ACHN (cell line): ENCODE measurements at places on chromosomes 12 and 14.

GRCh38 chr12:114684098-114684869 lies at the start of gene TBX3:
Gene TBX3 (minus strand): TSS chr12:114684175. CDS start chr12:114683200, 975 bp downstream.
- DNase-seq = peak; percentile 94

DNA sequence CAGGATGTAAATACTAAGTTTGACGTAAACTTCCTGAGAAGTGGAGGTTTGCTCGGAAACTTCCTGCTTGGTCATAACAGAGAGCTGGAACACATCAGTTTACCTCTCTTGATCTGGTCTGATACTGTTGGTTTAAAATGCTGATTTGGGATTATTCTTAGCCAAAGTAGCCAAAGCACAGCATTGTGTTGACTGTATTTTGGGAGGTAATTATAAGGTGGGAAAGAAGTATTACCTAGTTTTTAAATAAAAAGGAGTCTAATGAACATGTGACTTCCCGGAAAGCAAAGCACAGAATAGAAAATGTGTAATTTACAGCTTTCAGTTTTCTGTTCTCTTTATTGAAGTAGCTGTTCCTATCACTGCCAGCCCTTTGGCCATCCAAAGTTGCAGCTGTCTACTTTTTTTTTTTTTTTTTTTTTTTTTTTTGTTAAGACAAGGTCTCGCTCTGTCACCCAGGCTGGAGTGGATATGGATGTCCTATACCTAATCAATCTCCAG lies 52.2 kb upstream of the SRP54 start:
- DNase-seq = no peak

DNA sequence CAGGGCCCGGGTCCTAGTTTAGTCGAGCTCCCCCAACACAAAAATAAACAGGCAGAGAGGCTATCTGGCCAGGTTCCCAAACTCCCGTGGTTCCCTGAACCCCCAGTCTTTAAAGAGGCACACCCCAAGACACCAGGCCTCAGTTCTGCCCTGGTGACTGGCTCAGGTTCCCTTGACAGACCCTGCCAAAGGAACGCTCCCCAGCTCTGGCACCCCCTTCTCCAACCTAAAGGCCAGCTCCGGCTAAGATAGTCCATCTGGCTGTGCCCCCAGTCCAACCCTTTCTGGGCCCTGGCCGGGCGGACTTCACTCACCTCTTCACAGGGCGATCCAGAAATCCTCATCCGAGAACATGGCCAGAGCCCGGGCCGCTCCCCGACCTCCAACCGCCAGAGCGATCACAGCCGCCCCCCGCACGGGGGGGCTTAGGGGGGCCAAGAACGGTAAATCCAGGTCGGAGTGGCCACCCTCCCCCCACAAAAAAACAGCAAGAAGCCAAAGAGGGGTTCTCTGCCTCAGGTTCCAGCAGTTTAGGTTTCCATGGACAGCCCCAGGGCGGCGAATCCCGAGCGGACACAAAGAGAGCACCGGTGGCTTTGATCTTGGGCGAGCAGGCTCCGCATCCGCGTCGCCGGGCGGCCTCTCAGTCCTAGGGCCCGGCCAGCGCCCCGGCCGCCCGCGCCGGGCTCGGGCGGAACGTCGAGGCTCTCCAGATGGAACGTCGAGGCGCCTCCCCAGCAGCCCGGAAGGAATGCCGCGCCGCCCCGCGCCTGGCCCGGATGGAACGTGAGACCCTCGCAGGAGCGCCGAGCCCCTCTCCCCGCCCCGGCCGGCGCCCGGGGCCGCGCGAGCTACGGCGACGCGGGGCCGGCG lies 1.1 kb downstream of the KMT2D start:
- peak; percentile 47 for DNase-seq

- peak; percentile 58 for DNase-seq
Observed at GRCh38 chr14:51093371-51094281, 1.3 kb downstream of the TRIM9 start.

- DNase-seq = peak; percentile 50
Observed at GRCh38 chr12:46342562-46343033, 30.0 kb downstream of the SLC38A2 start.

GRCh38 chr14:22583994-22584393 lies 5.0 kb downstream of the DAD1 start:
- DNase-seq = no peak

DNA sequence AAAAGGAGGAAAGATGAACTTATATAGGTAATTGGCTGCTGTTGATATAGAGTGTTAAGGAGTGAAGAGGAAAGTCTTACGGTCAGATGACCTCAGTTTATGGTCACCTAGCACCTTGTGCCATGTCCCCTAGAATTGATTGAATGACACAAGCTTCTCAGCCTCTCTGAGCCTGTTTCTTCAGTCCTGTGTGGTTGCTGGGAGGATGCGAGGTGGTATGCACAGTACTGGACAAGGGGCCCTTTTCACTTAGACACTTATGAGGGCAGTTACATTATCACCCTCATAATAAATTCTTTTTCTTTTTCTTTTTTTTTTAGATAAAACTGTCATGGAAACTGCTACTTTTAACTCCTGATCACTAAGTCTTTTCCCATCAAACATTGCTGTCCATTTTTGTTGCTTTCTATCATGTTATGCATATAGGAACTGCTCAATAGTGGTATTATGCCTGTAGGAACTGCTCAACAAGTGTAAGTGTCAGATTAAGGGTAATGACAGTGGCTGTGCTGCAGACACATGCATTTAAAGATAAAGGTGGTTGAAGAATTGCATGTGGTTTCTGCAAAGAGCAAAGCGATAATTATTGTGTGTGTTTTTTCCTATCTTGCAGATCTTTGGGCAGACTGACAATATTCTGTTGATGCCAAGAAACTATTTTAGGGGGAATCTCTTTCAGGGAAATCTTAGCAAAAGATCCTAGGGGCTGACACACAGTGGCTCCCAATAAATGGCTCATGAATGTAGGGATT lies 11.6 kb downstream of the ANO6 start:
- no peak for DNase-seq

DNA sequence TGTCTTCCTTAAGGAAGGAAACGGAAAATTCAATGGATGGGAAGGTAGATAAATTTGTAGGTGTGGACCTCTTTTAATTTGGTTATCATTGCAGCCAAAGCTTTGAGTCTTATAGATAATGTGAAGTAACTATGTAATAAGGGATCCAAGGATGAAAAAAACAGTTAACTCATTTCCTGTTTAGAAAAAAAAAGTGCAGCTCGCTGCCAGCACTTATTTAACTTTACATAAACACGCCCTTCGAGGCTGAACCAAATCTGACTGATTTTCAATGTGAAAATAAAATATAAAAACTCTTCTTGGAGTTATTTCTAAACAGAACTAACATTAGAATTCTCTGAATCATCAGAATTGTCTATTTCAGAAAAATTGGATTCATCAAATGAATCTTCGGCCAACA lies 7.0 kb downstream of the NUBPL start:
- no peak for DNase-seq

DNA sequence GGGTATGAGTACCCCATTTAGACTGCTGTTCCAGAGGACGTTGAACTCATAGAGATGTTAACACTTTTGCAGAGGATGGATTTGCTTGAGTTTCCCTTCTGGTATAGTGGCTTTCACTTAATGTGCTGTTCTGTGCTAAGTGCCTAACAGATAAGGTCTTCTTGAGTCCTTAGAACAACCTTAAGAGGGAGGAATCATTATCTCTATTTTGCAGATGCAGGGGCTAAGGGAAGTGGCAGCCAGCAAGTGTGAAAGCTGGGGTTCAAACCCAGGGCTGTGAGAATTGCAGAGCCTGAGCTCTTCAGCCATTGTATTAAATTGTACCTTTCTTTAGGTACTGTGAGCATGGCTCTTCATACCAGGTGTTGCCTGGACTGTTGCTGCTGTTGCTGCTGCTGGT lies 122.1 kb upstream of the NRXN3 start:
- no peak for DNase-seq

- no peak for DNase-seq
Observed at GRCh38 chr14:20624495-20625070, 16.9 kb downstream of the OR6S1 start.

DNA sequence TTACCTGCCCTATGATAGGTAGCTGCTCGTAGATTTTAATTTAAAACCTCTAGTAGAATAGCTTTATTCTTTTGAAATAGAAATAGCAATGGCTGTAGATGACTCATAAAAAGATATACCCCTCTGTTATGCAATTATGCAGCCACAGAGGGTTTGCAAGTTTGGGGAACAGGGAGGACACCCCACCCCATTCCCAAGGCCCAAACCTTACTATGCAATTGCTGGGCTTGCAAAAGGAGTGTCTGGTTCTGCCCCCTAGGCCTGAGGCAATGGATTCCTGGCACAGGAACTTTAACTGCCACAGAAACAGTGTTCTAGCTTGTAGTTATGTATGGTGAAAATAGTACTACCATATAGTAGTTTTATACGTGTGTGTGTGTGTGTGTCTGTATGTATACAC lies 403.3 kb downstream of the ADAMTS20 start:
- DNase-seq = no peak

GRCh38 chr14:93163564-93163963 lies 21.1 kb downstream of the MOAP1 start:
- no peak for DNase-seq

DNA sequence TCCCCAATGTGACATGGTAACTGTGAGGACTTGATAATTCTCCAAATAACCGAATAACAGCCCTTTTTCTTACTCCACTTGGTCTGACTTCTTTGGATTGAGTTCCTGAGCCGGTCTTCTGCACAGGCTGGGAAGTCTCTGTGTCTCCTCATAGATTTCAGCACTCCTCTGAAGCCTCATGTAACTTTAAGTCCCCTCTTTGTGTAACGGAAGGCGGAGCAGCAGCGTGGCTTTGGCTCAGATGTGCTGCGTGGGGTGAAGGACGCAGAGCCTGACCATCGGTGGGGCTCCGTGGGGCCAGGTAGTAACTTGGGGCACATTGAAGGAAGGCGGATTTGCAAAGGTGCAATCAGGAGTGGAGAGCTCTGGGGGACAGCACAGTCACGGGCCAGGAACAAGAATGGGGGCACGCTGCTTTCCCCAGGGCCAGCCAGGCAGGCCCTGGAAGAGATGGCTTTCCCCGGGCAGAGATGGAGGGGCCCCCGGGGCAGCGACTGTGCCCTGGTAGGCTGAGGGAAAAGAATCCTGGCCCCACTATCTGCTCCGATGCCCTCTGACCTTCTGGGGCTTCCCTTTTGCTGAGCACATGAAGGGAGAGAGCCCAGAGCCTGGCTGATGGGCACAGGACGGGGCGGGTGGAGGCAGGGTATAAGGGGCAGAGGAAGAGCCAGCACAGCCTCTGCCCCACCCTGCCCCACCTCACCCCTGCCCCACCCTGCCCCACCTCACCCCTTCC lies 56.9 kb downstream of the ADGRD1 start:
- no peak for DNase-seq

DNA sequence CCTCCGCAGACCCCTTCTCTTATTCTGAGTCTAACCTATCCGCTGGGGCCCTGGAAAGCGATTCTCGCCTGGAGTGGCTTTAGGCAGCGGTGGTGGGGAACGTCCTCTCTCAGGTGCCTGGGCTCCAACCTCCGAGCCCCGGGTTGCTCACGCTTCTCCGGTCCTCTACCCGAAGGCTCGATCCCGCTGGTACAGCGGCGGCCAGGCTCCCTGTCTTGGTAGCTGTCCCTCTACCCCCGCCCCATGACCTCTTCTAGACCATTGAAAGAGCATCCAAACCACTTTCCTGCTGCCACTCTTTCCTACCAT lies 505 bp upstream of the HEBP1 start:
- peak; percentile 63 for DNase-seq

DNA sequence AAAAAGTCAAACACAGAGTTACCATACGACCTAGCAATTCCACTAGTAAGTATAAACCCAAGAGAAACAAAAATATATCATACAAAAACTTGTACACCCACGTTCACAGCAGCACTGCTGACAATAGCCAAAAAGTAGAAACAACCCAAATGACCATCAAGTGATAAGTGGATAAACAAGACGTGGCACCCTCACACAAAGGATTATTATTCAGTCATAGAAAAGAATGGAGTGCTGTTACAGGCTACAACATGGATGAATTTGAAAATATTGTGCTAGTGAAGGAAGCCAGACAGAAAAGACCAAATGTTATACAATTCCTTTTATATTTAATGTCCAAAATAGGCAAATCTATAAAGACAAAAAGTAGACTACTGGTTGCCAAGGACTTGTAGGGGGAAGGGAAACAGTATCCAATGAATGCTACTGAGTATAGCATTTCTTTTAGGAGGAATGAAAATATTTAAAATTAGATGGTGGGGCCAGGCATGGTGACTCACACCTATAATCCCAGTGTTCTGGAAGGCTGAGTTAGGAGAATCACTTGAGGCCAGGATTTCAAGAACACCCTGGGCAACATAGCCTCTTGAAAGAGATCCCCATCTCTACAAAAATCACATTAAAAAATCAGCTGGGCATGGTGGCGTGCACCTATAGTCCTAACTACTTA lies 41.9 kb downstream of the SPTLC2 start:
- no peak for DNase-seq

- DNase-seq = peak; percentile 74
Observed at GRCh38 chr14:61927520-61927919, 165.3 kb downstream of the SNAPC1 start.

DNA sequence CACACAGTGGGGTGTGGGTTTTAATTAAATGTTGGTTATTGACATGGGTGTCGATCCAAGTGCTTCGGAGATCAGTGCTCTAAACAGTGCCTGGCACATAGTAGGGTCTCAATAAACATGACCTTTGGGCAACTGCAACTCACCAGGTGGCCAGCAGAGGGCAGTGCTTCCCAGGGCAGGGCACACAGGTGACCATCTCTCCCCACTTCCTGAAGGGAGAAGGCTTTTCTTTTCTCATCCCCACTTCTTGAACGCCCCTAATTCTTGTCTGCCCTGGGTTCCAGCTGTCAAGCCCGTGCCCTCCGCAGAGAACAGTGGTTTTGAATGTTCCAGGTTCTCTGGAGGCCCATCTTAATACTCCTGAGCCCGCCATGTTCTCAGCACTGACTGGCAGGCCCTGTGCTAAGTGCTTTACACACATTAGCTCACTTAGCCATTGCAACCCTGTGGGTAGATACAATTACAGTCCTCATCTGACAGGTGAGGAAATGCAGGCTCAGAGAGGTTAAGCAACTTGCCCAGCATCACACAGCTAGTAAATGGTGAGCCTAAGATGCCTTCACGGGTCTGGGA lies 16.3 kb downstream of the RAPGEF3 start:
- peak; percentile 68 for DNase-seq

- DNase-seq = no peak
Observed at GRCh38 chr14:68546839-68547238, 246.0 kb downstream of the ZFP36L1 start.

- DNase-seq = peak; percentile 22
Observed at GRCh38 chr14:55107766-55108554, 21.1 kb upstream of the LGALS3 start.

GRCh38 chr12:20520532-20520931 lies 152.2 kb downstream of the PDE3A start:
- DNase-seq = no peak

GRCh38 chr14:103384450-103385151 lies 614 bp upstream of the MARK3 start:
- no peak for DNase-seq

DNA sequence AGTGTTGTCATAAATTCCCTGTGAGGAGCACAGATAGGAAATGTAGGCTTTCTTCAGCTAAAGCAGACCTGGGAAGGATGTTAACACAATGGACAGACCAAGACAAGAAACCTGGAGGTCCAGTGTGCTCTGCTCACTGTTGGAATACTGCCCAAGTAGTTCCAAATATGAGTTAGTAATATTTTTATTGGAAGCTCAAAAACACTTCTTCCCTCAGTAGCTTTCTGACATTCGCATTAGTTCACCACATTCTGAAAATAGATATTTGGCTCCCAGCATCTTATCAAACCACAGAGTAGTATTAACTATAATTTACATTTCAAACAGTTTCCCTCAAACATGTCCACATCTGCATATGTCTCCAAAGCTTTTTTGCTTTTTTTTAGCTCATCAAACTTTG lies 74.8 kb upstream of the PYGL start:
- no peak for DNase-seq
